Effector CD4-positive, alpha-beta T cell (primary cell): ENCODE measurements at places on chromosomes 5 and 9.

DNA sequence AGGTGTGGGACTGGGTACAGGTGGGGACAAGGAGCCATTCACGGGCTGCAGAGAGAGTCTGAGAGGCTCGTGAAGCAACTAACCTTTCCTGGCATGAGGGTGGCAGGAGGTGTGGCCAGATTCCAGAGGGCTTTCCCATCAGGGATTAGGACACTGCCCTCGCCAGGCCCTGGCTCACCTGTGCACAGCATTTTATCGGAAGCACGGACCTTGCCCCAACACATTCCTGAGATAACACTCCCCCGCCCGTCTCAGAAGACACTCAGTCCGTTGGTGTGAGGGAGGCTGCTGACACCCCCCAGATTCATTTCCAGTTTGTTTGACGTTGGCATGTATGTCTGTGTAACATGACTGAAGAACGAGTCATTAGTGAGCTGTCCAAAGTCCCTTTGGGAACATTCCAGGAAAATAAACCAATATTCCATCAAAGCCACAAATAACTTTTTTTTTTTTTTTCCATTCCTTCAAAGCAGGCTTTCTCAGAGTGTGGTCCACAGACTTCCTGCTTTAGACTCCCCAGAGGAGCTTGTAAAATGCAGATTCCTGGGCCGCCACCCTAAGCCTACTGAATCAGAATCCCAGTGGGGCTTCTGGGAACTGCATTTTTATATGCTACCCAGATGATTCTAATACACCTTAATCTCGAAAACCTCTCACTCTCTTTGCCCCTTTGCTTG, 23.4 kb downstream of the WWC1 start:
- DNase-seq: no peak

GRCh38 chr9:107945961-107946360, 456.4 kb upstream of the KLF4 start:
- no peak for DNase-seq

- DNase-seq: no peak
Observed at GRCh38 chr5:170429014-170429413, 39.8 kb upstream of the KCNMB1 start.

GRCh38 chr5:60494635-60495034, 205.3 kb downstream of the DEPDC1B start:
- no peak for DNase-seq

DNA sequence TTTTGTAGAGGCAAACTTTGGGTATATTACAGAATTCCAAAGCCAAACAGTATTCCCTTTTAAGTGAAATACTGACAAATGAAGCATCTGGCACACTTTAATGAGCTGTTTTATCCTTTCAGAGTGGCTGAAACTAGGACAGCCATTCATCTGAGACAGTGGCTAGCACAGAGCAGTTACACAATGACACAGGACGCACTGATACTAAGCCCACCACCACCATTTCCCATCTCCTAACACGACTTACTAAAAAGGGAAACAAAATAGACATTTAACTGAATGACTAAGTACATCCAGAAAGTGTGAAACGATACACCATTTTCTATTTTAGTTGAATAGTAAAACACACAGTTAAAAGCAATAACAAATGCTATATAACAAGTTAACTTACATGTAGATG, 120.4 kb upstream of the RETREG1 start:
- DNase-seq: no peak

- no peak for DNase-seq
Observed at GRCh38 chr5:74040811-74041491, 415.0 kb downstream of the ARHGEF28 start.

GRCh38 chr5:143715616-143716015, 96.3 kb upstream of the HMHB1 start:
- DNase-seq: no peak
